ENCODE measurements at places on chromosomes 6 and 20.

GRCh38 chr6:17015551-17016381 is 86.1 kb upstream of the STMND1 start:
- DNase-seq = no peak

DNA sequence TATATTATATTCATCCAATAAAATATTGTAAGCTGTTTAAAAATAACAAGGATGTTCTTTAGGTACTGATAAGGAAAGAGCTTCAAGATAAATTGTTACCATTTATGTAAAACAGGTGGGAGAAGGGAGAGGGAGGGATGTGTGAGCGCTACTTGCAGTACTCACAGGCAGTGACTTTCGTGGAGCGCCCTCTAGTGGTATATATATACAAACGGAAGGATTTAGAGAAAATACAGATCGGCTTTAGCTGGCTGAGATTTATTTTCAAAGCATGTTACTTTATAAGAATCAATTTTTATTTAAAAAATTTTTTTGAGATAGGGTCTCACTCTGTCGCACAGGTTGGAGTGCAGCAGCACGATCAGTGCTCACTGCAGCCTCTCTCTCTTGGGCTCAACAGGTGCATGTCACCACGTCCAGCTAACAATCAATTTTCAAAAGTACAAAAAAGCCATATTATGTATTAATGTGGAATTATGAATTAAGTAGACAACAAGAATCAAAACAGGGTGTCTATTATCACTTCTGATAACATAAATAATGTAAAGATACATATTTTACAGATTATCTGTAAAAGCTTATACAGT is 3.3 kb upstream of the MOG start:
- peak; percentile 27 for DNase-seq

GRCh38 chr6:169971081-169971861 is 219.8 kb downstream of the ERMARD start:
- no peak for DNase-seq

DNA sequence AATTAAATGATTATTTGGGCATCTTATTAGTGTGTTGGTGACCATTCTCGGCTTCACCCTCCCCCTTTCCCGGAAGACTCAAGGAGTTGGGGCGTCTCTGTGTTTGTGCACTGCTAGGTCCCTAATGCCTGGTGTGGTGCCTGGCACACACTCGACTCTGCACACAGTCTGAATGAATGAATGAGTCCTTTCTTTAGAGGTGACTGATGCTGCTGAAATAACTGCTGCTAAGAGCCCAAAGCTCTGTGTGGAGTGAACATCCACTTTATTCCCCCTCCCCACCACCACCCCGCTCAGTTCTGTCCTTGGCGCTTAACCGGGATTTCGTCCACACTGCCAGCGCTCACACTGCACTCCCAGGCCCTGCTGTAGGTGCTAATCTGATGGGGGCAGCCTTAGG is 1.2 kb upstream of the PHACTR3 start:
- no peak for DNase-seq

- DNase-seq = no peak
Observed at GRCh38 chr20:54717983-54718382, 242.6 kb downstream of the DOK5 start.

DNA sequence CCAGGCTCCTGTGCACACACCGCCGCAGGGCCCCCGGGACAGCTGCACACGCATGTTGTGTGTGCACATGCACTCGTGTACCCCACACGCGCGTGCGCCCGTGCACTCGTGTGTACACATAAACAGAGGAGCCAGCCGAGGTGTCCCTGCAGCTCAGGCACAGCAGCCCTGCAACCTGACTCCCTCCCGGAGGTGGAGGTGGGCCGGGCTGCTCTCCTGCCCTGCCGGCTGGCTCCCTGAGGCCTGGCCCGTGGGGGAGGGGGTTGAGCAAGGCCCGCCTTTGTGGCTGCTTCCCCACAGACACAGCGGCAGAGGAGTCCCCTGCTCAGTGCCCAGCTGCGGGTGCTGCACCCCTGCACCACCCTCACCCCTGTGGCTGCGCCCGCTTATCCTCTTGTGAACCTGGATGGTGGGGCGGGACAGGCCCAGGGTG is 624 bp downstream of the RBBP8NL start:
- DNase-seq = no peak

DNA sequence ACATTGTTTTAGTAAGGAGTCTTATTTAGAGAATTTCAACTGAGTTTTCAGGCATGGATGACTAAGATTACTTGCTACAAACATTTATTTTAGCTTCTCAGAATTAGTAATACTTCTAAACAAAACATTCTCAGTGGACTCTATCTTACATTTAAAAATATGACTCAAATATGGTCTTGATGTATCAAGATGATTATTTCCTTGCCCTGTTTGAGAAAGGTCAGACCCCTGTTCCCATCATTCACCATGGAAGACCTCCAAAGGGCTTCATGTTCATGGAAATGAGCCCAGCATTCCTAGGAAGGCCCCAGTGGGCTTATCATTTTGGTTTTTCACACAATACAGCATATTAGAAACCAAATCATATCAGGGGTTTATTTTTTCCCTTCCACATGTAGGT is 24.6 kb upstream of the TRPC4AP start:
- no peak for DNase-seq

GRCh38 chr20:63067266-63067635 is 60.5 kb upstream of the BHLHE23 start:
- DNase-seq = no peak

Data from hippocampal formation (tissue), 2 donors.